ENCODE measurements at places on chromosomes 2 and 18.

DNA sequence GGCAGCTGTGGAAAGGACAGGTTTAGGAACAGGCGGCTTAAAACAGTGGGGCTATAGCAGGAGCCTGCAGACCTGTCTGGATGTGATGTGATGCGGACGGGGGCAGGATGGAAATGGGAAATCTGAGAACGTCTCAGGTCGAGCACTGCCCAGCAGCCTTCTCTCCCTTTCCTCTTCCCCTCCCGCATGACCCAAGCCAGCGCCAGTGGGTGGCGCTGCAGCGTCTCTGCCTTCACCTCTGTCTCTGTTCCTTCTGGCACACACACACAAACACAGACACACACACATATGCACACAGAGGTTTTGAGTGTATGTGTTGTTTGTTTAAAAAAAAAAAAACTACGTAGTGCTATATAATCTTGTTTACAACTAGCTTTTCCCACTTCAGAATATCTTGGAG lies 82.0 kb upstream of the SLC66A3 start:
- peak; percentile 88 for DNase-seq

GRCh38 chr2:6906165-6906741 lies 11.0 kb upstream of the RNF144A start:
- DNase-seq, result no peak

GRCh38 chr2:134218414-134218813 lies 35.5 kb upstream of the MGAT5 start:
- no peak for DNase-seq

- DNase-seq, result no peak
These were observed 8.0 kb downstream of the FASTKD1 start for GRCh38 chr2:169565686-169566085.

GRCh38 chr2:191521608-191522208 lies 156.2 kb upstream of the NABP1 start:
- DNase-seq, result no peak

GRCh38 chr2:71685073-71685848 lies 231.9 kb downstream of the DYSF start:
- DNase-seq, result no peak
